ENCODE measurements at places on chromosomes 2 and 18.

DNA sequence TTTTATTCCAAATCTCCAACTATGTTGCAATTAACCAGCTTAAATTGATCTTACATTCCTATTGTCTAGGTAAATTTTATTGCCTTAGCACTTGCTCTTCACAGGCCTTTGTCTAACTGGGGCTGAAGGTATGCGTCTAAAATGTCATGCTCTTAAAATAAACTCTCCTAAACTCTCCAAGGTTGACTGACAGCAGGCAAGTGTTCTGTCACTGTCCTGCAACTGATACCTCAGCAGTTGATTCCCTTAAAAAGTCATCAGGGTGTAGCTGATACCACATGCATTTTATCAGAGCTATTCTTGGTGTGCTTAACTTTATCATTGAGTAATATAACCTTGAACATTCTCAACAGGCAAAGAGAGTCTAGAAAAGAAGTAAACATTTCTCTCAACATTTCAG is 680 bp downstream of the TTN start:
- DNase-seq = no peak

DNA sequence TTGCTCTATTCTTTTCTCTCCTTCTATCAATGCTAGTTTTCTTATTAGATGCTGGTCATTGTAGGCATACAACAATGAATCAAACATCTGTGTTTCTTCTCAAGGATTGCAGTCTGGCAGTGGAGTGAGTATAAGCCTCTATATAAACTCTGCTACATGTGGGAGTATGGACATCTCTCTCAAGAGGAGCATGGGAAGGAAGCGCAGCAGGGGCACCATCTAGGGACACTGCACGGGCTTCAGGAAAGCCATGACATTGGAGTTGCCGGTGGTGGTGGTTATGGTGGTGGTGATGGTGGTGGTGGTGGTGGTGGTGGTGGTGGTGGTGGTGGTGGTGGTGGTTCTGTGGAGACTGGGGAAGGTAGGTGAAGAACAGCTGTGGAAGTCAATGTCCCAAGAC is 462.6 kb downstream of the RNF144A start:
- DNase-seq = no peak

DNA sequence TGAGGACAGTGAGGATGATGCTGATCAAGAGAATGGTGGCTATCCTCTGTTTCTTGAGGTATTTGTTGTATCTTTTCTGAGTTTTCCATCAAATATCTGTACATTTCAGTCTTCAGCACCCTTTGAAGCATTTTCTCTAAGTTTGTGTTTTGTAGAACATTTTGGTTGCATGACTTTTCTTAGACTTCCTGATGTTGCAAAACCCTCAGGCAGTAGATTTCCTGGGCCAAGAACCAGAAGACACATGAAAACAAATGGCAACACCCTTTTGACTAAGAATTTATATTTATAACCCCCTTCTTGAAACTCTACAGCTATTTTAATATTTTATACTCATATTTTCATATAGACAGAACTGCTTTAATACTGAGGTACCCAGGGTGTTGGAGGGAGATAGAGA is 16.2 kb downstream of the HNMT start:
- DNase-seq = no peak

DNA sequence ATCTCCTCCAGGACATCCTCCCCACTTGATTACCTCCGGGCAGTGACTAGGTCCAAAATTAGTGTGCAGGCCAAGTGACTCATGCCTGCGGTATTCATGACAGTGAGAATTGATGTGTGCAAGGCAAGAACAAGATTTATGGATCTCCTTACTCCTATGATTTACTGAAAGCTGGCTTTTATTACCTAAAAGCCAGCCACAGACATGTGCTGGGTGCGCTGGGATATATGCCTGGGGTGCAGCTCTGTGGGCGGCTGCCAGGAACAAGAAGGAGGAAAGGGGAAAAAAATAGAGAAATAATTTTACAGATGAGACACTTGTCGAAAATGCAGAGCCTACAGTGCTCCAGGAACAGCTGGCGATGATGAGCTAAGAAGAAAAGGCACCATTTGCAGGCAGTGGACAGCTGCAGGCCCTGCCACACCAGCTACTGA is 359.3 kb downstream of the CMPK2 start:
- DNase-seq = no peak

GRCh38 chr2:25979001-25979400 is 3.3 kb downstream of the KIF3C start:
- no peak for DNase-seq

DNA sequence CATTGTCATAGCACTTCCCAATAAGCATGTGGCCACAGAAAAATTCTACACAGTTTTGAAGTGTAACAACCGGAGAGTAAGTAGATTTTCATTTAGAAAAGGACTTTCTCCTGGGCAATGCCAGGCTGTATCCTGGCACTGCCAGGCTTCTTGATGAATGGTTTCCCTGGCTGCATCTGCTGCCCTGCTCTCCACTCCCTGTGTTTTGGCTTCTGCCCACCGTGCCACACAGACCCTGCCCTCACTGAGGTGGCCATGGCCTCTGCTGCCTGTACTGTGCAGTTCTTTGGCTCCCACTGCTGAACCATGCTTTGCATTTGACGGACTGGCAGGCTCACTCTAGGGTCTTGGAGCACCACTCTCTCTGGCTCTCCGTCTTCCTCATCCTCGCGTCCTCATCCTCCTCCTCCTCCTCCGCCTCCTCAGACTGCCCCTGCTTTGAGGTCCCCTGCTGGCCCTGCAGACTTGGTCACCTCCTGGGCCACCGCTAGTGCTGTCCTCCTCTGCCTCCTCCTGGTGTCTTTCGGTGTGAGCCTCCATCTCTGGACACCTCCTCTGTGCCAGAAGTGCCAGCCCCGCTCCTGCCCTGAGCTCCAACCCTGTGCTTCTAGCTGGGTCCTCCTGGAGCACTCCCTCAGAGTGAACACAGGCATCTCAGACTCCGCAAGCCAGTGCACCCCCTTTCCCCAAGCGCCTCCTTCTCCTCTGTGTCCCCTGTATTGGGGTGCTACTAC is 45.9 kb upstream of the CNGA3 start:
- no peak for DNase-seq

- no peak for DNase-seq
Measured at GRCh38 chr2:73610111-73610510, 32.1 kb downstream of the NAT8 start.

DNA sequence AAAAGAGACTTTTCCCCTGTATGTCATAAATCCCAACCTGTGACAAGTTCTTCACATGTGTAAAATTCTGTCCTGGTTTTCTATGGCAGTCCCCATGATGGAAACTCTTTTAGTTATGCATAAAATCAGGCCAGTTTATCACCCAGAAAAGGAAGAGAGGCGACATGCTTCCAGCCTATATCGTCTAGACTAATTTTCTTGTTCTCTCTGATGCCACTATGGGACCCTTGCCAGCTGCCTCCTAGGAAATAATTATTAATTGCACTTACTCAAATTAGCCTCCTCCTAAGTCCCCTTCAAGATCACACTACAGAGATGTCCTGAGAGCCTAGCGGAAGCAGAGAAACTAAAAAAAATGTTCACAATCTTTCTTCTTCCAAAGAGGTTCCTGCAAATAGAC is 722.4 kb downstream of the NRXN1 start:
- DNase-seq = no peak

GRCh38 chr2:30691091-30691947 is 115.9 kb downstream of the CAPN13 start:
- no peak for DNase-seq

- no peak for DNase-seq
Measured at GRCh38 chr2:26820932-26821331, 27.0 kb upstream of the DPYSL5 start.

- DNase-seq = no peak
Measured at GRCh38 chr18:13879937-13880336, 35.4 kb downstream of the MC2R start.

DNA sequence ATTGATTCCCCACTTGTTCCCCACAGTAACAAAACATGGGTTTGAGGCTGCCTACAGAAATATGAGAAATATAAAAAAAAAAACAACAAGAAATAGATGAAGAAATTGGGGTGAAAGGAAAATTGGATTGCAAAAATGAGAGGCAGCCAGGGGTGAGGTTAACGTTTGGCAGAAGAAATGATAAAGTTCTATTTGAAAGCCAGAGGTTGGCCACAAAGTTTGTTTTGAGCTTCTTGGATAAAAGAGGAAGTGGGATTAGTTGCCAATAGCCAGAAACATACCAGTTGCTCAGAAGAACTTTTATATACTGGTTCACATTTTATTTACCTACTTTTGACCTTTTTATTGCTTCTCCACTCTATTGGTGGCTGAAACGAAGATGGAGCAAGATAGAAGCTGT is 67.5 kb downstream of the FASTKD2 start:
- no peak for DNase-seq

GRCh38 chr18:24404591-24404990 is 7.0 kb upstream of the OSBPL1A start:
- DNase-seq = no peak

Measured in CD4-positive, alpha-beta T cell treated with Interleukin-1 beta for 1 hour (primary cell).